ENCODE measurements at places on chromosomes 2 and 18.

GRCh38 chr2:155733091-155733853 is 599.2 kb downstream of the NR4A2 start:
- DNase-seq: peak; percentile 7

- DNase-seq: no peak
Observed at GRCh38 chr2:233982421-233983121, 65.4 kb downstream of the TRPM8 start.

DNA sequence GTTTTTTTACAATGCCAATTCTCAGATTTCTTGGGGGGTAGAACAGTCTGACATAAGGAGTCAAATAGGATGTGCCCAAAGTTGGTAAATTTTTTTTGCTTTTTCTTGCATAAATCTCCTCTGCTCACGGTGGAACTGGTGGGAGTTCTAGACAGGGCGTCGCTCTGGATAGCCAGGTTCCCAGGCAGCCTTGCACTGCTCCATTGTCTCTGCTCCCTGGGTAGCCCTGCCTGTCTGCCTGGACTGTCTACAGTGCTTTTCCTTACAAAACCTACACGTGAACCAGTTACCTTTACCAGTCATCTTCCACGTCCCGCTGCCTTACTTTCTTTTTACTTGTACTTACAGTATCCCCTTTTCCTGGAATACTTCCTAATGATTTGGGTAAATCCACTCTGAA is 117.1 kb downstream of the ZNF407 start:
- no peak for DNase-seq

DNA sequence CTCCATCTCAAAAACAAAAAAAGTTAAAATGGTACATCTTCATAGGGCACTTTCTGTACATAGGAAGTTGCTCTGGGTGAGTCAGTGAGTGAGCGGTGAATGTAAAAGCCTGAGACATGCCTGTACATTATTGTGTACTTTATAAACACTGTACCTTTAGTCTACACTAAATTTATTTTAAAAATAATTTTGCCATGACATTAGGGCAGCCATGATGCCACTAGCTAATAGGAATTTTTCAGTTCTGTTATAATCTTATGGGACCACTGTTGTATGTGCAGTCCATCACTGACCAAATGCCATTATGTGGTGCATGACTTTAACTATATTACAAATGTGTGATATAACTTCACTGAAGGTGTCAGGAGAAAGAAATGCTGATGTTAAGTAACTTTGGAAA is 11.0 kb upstream of the TXNDC2 start:
- DNase-seq: no peak

- DNase-seq: no peak
Observed at GRCh38 chr2:126943612-126944348, 45.1 kb downstream of the TEX51 start.

DNA sequence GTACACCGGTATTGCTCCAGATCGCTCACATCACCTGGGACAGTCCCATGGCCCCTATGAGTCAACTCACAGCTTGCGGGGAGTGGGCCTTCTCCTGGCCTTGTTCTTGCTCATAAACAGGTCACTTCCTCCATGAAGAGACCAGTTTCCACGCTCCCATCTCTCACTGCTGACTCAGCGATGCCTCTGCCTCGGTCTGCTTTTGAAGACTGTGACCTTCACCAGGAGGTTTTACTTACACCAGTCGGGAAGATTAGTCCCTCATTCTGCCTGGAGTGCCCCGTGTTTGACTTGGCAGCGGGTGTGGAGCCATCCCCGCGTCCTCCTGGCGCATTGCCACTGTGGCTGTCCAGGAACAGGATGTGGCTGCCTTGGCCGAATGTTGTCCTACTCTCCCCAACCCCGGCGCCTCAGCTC is 159.8 kb downstream of the RHBDD1 start:
- DNase-seq: no peak

DNA sequence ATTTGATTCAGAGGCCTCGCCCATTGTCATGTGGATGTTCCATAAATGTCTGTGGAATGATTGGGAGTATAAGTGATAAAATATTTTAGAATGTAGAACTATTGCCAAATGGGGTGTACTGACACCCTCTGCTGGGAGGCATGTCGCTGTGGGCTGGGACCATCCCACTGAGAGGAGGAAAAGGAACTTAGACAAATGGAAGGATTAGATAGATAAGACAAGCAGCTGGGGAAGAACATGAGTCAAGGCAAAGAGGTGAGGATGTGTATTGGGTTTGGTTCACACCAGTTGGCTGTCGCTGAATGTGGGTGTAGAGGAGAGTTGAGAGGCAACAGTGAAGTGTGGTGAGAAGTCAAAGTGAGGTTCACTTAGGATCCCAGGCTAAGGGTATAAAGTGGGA is 4.0 kb downstream of the C2orf74 start:
- DNase-seq: no peak

- DNase-seq: no peak
Observed at GRCh38 chr2:232537079-232537478, 2.4 kb upstream of the CHRNG start.

GRCh38 chr2:25566694-25567093 is 106.7 kb downstream of the DTNB start:
- DNase-seq: no peak

DNA sequence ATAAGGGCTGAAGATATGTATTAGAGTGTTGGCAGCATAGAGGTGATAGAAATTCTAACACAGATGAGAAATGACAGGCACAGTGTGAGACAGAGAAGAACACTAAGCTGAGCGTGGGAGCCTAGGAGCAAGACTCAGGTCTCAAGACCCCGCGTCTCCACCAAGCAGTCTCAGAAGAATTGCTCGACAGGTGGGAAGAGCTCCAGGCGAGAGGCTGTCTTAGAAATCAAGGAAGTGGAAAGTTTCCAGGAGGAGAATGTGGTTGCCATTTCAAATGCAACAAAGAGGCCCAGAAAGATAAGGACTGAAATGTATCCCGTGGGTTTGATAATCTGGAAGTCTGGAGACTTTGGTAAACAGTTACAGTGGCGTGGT is 31.5 kb upstream of the CAB39 start:
- DNase-seq: no peak

All from NCI-H510A treated with DMSO at 0.1 percent for 48 hours (cell line).